ENCODE measurements at places on chromosomes 1 and 21.

- DNase-seq: peak; percentile 7
Measured at GRCh38 chr1:88973520-88974137, 18.8 kb downstream of the KYAT3 start.

DNA sequence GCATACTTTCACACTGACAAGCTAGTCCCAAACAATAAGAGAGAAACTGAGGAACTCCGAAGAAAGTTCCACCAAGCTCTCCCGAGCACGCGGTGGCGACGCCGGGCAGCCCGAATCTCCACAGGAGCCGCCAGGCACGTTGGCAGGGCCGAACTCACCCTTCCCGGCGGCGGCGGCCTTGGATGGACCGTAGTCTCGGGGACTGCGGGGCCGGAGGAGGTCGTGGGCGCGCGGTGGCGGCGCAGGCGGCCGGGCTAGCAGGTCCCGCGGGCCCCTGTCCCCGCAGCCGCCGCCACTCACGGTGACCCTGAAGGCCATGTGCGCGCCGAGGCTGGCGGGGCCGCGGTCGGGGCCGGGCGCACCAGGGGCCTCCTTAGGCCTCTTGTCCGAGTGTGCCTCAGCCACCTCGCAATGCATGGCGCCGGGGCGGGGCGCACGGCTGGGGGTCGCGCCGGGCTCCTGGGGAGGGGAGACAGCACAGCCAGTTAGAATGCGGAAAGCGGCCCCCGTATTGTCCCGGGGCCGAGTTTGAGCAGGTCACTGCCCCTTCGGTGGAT, 1.2 kb downstream of the GLIS1 start:
- DNase-seq: no peak

DNA sequence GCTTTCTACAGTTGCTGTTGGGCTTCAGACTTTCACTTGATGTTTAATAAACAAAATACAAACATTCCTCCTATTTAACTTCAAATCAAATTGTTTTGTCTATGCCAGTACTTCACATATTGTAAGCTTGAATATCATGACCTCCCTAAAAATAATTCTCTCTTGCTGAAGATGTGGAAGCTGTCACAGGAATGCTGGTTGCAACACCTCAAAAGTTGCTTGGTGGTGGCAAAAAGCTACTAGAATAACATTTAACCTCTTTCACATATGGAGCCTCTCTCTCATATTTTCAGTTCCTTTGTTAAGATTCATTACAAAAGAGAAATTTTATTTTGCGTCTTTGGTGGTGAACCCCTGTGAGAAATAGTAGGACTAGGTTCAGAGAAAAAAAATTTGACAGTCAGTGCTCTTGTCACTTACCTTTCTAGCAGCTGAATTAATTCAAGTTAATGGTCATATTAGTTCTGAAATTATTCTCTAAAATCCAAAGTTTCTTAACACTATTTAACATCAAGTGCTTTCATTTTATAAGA, 25.5 kb upstream of the F13B start:
- DNase-seq: no peak

DNA sequence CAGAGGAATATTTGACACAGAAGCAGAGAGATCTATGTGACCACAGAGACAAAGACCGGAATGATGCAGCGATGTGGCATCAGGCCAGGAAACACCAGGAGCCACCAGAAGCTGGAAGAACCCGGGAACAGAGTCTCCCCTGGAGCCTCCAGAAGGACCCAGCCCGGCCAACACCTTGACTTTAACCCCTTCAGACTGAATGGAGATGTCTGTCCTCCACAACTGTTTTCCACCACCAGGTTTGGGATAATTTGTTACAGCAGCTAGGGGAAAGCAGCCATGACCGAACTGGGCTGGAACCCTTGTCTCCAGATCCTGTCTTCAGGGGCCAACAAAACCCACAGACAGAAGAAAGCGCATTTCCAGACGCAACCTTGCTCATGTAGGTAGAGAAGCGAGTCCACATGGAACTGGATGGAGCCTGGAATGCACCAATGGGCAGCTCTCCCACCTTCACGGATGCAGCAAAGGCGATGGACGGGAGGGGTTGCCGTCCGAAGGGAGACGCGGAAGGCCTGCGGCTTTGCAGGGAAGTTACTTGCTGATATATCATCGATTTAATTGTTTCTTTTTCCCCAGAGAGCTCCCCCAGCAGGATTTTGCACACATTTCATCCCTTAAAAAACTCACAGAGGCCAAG, 396.6 kb downstream of the NPHP4 start:
- no peak for DNase-seq

GRCh38 chr1:11736746-11737639, 1.1 kb downstream of the AGTRAP start:
- peak; percentile 46 for DNase-seq

- no peak for DNase-seq
Measured at GRCh38 chr1:18481190-18481920, 625 bp downstream of the KLHDC7A start.

- DNase-seq: no peak
Measured at GRCh38 chr1:8363186-8363766, 45.4 kb downstream of the SLC45A1 start.

- no peak for DNase-seq
Measured at GRCh38 chr1:207873055-207873890, 37.7 kb downstream of the CD34 start.

GRCh38 chr1:80462006-80462405, 1338.7 kb upstream of the ADGRL2 start:
- no peak for DNase-seq

GRCh38 chr1:236332092-236332758, 50.5 kb upstream of the ERO1B start:
- DNase-seq: no peak

GRCh38 chr1:198318085-198318484, 161.3 kb downstream of the NEK7 start:
- DNase-seq: no peak

All from NCI-H510A (cell line).